Esophagus mucosa (tissue), 1 donor: ENCODE measurements at places on chromosomes 1 and 21. TPM values are rescaled to one million over a fixed set of nuclear protein-coding genes. Genes with fewer than 3 reads are reported as not detected.

MAP1LC3C gene
- not detected for total RNA-seq

CD1E gene
- not detected for total RNA-seq

AMIGO1 gene
- 1.2 TPM for total RNA-seq

KCNAB2 gene
- 3.6 TPM for total RNA-seq

PRAMEF5 gene
- not detected for total RNA-seq

SERINC2 gene
- 109 TPM for total RNA-seq

PDZK1 gene
- not detected for total RNA-seq

CELA2B gene
- not detected for total RNA-seq

CFAP141 gene
- not detected for total RNA-seq

TRIM45 gene
- 1.8 TPM for total RNA-seq

FCRL1 gene
- 1.2 TPM for total RNA-seq

SPRR5 gene
- total RNA-seq = 3.5 TPM

TFF2 gene
- not detected for total RNA-seq

SPRR2F gene
- 198 TPM for total RNA-seq

DNAI4 gene
- total RNA-seq = 0.56 TPM

NBPF20 gene
- total RNA-seq = 2.1 TPM

FAM151A gene
- total RNA-seq = not detected

LCE2C gene
- total RNA-seq = not detected

LYPD8 gene
- total RNA-seq = not detected

RPS27 gene
- 1,798 TPM for total RNA-seq

HMGCS2 gene
- total RNA-seq = 0.76 TPM

AMPD1 gene
- not detected for total RNA-seq

RPTN gene
- 0.08 TPM for total RNA-seq

RUNX3 gene
- 1.6 TPM for total RNA-seq

VHLL gene
- not detected for total RNA-seq

BSND gene
- total RNA-seq = not detected

SMIM11 gene
- 2.6 TPM for total RNA-seq

KLHDC9 gene
- total RNA-seq = 4.5 TPM

RORC gene
- 1.2 TPM for total RNA-seq

SYNC gene
- 5.0 TPM for total RNA-seq
